ENCODE measurements at places on chromosomes 5 and 9.

- no peak for DNase-seq
Observed at GRCh38 chr9:109923806-109924205, 143.8 kb downstream of the PALM2AKAP2 start.

DNA sequence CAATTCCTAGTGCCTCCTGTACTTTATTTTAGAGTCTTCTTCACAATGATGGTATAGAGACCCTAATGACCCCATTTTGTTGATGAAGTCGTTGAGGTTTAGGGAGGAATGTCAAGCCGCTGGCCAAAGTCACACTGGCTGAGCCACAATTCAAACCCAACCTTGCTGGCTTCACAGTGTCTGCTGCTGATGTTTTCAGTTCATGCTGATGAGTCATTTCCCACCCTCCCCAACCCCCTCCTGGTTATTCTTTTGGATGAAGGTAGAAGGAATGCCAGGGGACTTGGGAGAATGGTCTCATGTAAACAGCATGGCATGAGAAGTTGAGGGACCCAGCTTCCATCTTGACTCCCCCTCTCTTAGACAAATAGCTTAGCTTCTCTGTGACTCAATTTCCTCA lies 68.6 kb downstream of the TMEM252 start:
- DNase-seq = no peak

DNA sequence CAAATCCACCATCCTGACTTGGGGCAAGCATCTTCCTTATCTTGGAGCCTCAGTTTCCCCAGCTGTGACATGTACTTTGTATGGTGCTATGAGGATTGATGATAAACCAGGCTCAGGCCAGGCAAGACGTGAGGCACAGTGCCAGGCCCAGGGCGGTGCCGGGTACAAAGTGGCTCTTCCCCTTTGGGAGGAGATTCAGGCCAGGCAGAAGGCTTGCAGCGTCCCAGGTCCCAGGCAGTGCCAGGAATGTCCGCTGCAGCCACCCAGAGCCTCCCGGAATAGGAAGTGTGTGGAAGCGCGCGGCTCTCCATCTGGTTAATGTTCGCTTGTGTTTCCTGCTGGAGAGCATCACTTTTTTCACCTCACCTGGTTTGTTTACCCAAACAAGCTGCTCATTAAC lies 12.6 kb upstream of the DENND1A start:
- DNase-seq = peak; percentile 32

DNA sequence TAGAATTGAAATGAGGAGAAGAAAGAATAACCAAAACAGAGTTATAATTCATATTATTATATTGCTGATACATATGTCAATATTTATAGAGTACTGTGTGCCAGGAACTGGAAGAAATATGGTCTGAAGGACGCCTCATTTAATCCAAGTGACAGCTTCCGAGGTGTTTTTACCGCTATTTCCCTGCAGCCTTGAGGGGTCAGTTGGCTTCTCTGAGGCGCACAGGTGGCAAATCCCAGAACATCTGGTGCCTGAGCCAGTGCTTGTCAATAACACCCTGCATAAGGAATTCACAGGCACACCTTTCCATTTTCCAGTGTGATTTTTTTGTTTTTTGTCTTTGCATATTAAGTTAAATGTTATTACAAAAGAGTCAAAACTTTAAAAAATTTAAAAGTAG lies 43.3 kb upstream of the CTSL start:
- no peak for DNase-seq

- no peak for DNase-seq
Observed at GRCh38 chr9:127975376-127976315, 5.1 kb downstream of the EEIG1 start.

DNA sequence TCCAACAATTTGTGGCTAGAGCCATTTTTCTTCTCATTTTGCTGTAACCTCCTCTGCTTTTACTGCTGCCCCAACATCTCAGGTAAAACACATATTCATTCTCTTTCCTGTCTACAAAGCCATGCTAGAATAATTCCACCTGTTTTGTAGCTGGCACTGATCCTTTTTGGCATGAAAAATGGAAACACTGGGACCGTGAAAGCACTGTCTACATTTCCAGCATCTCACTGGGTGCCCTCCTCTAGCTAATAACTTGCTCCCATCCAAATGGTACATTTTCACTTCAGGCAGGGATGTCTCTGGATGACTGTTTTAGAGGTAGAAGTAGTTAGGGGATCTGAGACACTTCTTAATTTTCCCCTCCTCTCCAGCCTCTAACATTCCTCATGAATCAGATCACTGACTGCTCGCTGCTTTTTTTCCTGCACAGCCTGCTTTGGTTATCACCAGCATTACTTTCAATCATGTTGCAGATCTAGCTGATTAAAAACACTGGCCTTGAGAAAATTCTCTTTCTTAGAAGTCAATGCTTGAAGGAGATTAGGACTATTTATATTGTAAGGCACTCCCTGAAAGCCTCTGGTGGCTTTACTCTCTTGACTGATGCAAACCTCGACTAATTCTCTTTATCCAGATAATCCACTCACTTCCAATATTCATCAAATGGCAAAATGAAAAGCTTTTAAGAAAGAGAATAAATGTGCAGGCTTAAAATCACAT lies 1312.6 kb upstream of the DMAC1 start:
- no peak for DNase-seq

DNA sequence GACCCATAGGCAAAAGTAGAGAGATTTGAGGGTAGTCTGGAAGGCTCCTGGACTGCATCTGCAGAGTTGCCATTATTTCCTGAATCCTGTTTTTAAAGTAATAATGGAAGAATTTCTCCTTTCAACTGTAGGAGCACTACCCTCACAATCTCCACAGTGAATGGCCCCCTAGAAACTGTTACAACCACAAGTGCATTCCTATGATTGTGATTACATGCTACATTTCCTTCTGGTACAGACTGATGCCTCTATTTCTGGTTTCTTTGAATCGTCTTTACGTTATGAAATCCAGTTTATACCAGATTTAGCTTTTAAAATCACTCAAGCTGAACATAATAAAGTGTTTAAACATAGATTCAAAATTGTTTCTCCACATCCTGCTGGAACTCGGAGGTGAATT lies 49.4 kb downstream of the FRMPD1 start:
- DNase-seq = no peak

- no peak for DNase-seq
Observed at GRCh38 chr5:164027738-164028137, 522.3 kb downstream of the MAT2B start.

- no peak for DNase-seq
Observed at GRCh38 chr5:134245101-134245604, 19.3 kb upstream of the PPP2CA start.

DNA sequence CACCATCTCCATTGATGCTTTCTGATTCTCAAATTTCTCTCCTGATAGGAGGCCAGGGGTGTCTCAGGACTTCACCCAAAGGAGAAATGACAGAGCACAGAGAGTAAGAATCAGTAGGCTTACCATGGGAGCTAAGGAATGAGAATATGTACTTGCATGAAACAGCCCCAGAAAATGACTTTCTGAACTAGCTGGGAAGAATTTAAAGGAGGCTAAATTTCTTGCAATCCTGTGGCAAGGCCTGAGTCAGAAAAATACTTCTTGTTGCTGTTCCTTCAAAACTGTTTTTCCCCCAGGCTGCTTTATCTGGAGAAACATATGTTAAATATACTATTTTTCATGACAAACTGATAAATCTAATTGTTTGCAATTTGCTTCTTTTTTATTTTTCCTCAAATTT lies 53.4 kb upstream of the FBXL7 start:
- DNase-seq = no peak

All from hematopoietic multipotent progenitor cell treated with erythropoietin and hydrocortisone succinate and interleukin-3 and kit ligand, for 8 days (in vitro differentiated cells).